Stimulated activated CD8-positive, alpha-beta memory T cell treated with anti-CD3 and anti-CD28 coated beads, Interleukin-7, amount 100 ng/mL, for 1 hour (primary cell): ENCODE measurements at places on chromosomes 16 and 17.
A peak's percentile ranks its signal among the peaks of the same experiment; 100 is the strongest.

- DNase-seq, result no peak
These were observed 948.1 kb downstream of the KCNJ2 start for GRCh38 chr17:71117466-71117865.

DNA sequence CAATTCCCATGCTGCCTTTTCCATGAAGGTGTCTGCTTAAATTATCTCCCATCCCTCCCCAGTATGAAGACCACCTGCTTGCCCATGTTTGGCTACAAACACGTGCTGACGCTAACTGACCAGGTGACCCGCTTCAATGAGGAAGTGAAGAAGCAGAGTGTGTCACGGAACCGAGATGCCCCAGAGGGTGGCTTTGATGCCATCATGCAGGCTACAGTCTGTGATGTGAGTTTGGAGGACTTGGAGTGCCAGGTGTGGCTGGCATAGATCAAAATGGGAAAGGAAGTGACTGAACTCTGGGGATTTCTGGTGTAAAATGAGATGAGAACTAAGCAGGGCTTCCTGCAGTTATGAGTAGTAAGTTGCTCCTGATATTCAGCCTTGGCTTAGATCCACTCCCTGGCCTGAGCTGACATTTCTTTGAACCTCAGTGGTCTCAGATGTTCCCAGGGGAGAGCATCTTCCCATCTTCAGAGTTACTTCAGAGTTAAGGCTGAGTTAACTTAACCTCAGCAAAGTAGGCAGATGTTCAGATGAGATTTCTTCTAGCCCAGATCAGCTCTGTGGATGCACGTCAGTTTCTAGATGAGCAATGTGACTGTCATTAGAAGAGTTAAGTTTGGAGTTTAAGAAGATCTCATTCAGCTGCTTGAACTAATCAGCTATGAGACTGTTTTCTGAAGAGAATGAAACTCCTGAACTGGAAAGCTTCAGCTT, 32.7 kb downstream of the ITGB3 start:
- DNase-seq, result no peak

- no peak for DNase-seq
These were observed 168.8 kb upstream of the CHMP6 start for GRCh38 chr17:80822700-80823410.

DNA sequence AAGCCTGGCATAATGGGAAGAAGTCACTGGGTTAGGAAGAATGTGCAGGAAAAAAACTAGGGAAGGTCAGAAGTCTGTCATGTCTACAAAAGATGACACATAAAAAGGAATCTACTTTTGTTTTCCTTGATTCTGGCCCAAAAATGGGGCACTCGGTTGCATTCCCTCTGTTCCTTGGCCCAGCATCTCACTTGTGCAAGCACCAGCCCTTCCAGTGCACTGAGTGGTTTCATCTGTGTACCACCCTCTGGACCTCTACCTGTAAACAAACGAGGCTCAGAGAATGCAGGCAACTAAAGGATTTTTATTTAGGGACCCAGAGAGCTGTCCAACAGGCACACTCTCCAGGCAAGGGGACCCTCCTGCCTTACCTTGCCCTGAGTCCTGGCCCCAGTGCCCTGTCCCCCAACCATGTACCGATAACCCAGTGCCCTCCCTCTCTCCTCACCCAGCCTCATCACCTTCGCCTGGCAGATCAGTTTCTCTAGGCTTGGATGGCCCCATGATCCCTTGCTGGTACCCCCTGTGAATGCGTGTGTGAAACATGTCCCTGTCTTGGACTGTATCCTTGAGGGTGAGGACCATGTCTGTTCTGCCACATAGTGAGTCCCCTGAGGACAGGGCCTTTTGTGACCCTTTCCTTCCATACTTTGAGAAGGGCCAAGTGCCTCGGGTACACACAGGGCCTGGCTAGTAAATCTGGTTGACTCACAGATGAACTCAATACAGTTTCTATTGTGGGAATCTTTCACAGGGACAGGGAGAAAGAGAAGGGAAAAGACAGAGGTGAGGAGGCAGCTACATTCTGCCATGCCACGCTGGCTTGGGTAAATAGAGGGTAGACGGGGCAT, 13.3 kb downstream of the NXPH3 start:
- DNase-seq, result no peak

- no peak for DNase-seq
These were observed 178.1 kb upstream of the ZFHX3 start for GRCh38 chr16:73225983-73226382.

DNA sequence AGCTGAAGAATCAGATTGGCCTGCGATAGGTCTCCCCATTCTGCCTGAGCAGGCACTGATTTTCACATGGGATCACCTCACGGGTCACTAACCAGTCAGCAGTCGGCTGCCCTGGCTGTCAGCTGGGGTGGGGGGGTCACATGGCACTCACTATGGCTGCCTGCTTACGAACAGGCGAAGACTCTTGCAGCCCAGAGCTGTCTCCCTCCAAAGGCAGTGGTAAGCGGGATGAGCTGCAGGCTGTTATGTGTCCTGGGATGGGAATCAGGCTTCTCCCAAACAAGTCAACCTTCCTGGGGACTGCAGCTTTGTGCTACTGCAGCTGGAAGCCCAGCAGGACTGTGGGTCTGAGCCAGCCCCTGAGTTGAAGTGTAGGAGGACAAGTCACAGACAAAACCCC, 29.0 kb upstream of the ADORA2B start:
- DNase-seq, result no peak

DNA sequence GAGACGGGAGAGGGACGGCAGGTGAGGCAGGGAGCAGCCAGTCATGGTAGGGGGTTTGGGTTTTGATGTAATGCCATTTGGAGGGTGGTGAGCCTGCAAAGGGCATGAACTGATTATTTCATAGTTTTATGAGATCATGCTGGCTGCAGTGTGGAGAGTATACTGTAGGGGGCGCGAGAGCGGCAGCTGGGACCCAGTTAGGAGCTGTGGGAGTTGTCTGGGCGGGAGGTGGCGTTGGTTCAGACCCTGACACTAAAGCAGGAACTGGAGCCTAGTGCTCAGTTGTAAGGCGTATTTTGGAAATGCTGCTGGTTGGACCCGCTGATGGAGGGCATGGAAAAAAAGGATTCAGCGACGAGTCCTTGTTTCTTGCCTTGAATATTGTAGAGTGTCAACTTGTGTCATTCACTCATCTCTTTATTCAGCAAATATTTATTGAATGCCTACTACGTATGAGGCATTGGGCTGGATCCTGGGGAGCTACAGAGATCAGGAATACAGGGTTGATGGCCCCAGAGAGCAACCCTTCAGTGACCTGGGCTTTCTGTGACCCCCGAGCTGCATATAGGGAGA, 23.7 kb upstream of the KDM8 start:
- DNase-seq, result peak; percentile 79

DNA sequence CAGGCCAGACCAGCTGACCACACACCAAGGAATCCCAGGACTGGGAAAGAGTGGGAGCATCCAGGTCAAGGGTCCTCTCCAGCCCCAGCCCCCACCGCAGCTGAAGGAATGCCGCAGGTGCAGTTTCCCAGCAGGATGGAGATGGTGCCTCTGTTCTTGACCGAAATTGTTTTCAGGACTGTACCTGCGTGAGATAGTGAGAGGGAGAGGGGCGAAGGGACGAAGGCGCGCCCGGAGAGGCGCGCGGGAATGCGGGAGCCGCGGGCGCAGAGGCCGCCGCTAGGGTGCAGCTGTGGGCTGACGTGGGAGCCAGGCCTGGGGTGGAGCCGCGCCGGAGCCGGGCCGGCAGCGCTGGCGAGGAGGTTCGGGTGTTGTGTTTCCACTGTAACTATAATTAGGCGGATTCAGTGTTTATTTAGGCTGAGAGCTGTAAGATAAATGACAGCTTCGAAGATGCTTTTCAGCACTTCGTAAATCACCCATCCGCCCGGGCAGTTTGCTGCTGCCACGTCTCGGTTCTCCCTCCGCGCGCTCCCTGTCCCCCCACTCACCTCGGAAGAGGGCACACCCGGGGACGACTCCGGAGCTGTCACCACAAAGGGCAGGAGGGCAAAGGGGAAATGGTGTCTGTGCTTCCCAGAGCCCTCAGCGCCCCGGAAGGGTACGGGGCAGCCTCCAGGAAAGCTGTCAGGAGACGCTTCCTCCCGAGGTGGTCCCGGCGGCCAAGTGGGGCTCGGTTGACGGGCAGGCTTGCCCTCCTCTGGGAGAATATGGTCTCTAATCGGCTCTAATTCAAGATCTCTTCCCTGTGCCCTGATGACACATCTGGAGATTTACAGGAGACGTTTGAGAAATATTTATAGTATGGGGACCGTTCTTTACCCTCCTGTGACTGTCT, 38.2 kb downstream of the HOXB1 start:
- peak; percentile 36 for DNase-seq

DNA sequence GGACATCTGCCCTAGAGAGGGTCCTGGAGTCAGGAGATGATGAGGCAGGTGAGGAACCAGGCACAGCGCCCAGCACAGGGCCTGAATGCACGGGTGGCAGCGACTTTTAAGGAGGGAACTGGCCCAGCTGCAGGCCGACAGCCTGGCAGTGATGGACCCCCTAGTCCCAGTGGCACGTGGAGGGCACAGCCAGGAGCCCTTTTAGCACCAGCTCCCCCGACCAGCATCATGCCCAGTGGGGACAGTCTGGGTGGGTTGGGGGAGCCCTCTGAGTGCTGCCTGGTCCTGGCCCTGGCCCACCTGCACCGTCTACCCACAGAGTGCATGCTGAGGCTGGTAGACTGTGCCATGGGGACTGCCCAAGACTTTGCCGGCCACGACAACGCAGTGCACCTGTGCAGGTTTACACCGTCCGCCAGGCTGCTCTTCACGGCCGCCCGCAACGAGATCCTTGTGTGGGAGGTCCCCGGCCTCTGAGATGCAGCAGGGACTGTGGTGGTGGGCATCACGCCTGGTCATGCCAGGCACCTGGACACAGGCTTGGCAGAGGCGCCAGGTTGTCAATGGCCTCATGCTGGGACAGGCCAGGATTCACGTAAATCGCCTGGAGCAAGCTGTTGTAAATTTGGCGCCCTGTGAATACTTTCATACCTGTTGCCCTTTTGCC, 686 bp upstream of the RHOT2 start:
- DNase-seq, result no peak

DNA sequence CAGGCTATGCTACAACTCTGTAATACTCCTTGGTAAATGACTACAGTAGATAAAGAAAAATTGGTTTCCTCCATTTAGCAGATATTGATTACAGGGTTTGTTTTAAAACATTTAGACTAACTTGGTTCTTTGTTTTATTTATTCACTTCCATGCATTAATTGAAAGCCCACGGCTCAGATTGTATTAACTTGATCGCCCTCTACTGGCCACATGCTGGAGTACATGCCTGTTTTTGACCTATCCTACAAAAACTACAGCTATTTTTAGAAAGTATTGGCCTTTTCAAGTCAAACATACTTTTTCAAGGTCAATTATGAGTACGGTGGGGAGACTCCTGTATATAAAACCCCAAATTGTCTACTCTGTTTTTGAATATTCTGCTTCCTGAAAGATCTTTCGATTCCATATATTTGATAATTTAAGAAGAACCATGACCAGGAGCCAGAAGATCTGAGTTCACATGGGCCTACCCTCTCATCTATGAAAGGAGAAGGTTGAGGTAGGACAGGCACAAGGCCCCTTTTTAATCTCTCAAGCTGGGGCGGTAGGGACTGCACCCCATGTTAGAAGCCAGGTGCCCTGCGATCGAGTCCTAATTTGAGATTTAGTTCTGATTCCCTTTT, 51.8 kb downstream of the CA10 start:
- DNase-seq, result no peak
